ENCODE measurements at places on chromosomes 12 and 14.

GRCh38 chr14:40630471-40630870 lies 976.2 kb upstream of the LRFN5 start:
- DNase-seq = no peak

- no peak for DNase-seq
Measured at GRCh38 chr12:125110641-125111360, 45.6 kb downstream of the AACS start.

DNA sequence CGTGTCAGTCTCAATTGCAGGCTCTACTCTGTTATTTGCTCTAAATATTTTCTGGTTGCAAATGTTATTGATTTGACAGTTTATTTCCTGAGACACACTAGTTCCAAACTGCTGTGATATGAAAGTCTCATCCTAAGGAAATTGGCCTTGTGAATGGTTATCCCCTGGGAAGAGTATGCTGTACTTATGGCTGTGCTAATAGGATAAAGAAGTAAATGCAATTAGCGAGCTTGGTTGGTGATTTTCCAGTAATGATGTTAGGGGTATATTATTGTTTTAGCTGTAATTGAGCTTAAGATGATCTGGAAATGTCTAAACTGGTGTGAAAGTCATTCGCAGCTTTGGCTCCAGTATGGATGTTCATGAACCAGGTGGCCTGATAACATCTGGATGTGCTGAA lies 197.9 kb downstream of the SUDS3 start:
- no peak for DNase-seq

- no peak for DNase-seq
Measured at GRCh38 chr12:54954228-54954627, 30.3 kb downstream of the TESPA1 start.

- DNase-seq = no peak
Measured at GRCh38 chr12:108724054-108724889, 7.0 kb downstream of the CORO1C start.

GRCh38 chr12:47944685-47945340 lies 18.6 kb upstream of the TMEM106C start:
- no peak for DNase-seq

GRCh38 chr12:46209170-46209569 lies 59.7 kb downstream of the SLC38A1 start:
- DNase-seq = no peak

DNA sequence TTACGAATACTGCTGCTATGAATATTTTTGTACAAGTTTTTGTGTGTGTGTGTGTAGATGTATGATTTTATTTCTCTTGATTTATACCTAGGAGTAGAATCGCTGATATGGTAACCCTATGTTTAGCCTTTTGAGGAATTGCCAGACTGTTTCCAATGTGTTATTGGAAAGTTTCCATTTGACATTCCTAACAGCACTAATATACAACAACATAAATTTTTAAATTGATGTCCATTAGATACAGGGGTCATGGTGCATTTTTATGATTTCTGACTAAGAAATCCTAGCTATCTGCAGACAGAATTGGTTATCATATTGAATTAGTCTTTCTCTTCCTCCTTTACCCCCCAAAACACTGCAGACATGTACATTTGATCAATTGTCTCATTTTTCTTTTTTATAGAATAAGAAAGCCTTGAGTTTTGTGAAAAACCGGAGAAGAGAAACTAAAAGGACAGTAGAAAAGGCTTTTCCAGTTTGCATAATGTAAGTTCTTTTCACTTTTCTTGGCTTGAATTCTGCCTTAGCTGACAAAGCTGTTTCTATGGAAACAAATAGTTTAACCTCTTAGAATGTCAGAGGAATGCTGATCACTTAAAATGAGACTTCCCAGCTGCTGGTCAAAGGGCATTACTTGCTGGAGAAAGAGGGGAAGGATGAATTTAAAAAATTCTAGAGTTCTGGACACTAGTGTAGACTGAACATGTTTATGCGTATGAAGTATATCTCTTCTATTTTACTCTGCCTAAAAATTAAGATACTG lies 28.2 kb downstream of the PALS1 start:
- no peak for DNase-seq

- no peak for DNase-seq
Measured at GRCh38 chr12:79056775-79057174, 192.2 kb downstream of the SYT1 start.

GRCh38 chr12:124994437-124994975 lies 1.1 kb downstream of the BRI3BP start:
- DNase-seq = peak; percentile 69

DNA sequence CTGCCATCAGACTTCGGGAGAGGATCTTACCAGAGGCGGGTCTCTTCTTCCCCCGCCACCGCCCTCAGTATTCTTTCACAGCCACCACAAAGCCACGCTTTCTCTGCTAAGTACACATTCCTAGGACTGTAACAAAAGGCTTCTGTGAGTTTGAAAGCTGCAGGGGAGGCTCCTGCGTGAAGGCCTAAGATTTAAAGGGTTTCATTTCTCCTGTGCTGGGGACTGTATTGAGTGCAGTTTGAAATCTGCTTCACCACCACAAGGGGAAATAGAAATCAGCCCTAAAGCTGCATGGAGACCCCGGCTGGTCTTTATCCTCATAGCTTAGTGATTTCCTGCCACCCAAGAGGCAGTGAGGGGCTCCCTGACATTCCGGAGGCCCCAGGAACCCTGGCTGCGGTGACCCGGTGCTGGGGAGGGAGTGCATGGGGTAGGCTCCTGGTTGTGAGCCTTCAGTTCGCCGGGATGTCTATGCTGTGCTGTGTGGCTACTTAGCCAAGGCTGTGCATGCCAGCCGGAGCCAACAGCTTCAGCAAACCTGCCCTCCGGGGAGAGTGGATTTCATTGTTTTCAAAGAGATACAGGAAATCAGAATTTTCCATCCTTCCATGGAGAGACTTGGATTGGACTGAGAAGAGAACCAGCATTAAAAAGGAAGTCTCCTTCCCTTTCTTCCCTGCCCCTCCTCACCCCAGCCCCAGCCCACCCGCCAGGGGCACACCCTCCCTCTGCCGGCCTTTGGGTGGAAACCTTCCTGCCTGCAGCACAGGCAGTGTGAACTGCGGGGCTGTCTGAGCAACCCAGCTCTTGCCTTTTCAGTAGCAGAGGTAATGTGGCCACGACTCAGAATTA lies 163.3 kb downstream of the ETV6 start:
- no peak for DNase-seq

GRCh38 chr12:62640910-62641448 lies 174.4 kb downstream of the MON2 start:
- no peak for DNase-seq

GRCh38 chr14:37443461-37443860 lies 151.6 kb downstream of the FOXA1 start:
- no peak for DNase-seq

GRCh38 chr12:76544601-76545261 lies 14.8 kb downstream of the OSBPL8 start:
- no peak for DNase-seq

GRCh38 chr12:122160761-122161160 lies 13.3 kb downstream of the IL31 start:
- DNase-seq = no peak

GRCh38 chr14:89720741-89721729 lies 233.5 kb downstream of the EFCAB11 start:
- peak; percentile 88 for DNase-seq

DNA sequence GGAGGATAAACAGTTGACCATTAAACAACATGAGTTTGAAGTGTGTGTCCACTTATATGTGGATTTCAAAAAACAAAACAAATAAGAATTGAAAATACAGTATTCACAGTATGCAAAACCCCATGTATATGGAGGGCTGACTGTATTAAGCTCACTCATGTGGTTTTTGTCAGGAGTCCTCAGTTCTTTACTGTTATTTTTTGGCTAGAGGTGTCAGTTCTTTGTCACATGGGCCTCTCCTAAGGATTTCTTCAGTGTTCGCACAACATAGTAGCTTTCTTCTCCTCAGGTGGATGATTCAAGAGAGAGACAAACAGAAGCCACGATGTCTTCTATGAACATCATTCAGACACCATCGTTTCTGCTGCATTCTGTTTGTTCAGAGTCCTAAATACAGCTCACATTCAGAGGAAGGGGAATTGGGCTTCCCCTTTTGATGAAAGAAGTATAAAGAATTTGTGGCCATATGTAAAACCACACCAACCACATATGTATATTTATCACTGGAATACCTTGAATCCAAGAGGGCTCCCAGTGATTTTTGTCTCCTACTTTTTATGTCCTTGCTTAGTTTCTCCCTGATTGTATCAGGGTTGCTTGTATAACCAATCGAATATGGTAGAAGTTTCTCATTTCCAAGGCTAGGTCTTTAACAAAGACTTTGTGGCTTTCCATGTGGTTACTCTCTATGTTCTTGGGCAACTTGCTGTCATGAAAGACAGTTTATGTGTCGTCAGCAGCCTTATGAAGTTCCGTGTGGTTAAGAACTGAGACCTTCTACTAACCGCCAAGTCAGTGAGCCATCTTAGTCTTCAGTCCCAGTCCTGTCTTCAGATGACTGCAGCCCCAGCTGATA lies 18.9 kb downstream of the MNAT1 start:
- DNase-seq = peak; percentile 94

- DNase-seq = no peak
Measured at GRCh38 chr12:84397846-84398245, 514.8 kb downstream of the SLC6A15 start.

DNA sequence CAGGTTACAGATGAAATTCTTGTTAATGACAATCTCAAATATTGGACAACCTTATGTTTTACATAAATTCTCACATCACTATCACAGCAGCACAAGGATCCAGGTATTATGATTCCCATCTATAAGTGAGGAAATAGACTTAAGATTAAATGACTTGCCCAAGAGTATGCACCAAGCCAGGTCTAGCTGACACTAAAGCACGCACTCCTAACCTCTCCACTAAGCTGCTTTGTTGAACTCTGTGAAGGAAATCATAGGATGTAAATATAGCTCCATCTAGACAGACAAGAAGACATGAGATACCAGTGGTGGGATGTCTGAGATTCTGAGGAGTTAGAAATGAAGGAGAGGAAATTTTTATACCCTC lies 87.9 kb downstream of the PHLDA1 start:
- no peak for DNase-seq

DNA sequence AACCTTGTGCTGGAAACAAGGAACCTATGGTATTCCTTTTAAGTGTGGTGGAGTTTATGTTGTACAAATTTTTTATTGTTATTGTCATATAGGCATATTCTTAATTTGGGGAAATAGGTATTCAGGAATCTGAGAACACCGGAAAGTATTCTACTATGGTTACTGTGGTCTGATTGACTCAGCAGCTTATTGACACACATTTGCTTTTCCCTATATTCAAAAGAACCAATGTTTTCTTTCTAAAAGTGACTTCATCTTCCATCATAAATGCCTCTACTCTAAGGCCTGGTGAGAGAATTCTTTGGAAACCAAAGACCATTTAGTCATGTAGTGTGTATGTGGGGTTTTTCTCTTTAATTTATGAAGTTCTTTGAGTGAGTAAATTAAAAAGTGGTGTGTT lies 474.8 kb downstream of the TMTC2 start:
- DNase-seq = no peak

DNA sequence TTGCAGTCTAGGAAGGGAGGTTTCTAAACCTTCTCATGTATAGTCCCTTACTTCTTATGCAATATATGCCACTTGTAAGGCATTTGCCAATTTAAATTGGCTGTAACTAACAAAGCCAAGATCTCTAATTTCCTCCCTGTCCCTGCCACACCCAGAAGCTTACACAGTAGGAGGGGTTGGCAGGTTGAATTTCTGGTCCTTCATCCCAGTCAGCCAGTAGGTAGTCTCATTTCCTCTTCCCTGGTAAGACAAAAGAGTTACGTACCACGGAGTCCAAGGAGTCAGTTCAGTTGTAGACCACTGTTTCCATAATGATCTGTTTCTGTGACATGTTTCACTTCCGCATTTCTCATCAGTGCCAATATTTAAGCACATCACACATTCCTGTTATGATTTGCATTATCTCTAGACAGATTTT lies 47.0 kb upstream of the PLBD1 start:
- DNase-seq = peak; percentile 96

GRCh38 chr14:33948869-33949408 lies 1.9 kb downstream of the EGLN3 start:
- DNase-seq = no peak

DNA sequence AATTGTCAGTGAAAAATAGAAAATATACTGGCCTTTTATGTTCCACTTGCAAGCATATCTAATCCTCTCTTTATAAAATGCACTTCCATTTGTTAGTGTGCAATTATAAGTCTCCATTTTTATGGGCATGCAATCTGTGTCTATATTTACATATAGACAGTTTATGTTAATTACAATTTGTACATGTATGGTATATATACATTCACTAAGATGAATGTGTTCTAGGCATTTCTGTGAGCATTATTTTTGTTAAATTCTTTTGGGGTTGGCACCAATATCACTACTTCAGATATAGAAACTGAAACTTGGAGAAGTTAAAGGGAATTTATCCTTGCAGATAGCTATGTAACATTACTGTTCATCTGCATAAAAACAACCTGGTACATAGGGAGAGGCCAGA lies 470.8 kb upstream of the LMO3 start:
- no peak for DNase-seq

GRCh38 chr12:113461666-113462065 lies 10.0 kb downstream of the LHX5 start:
- no peak for DNase-seq

DNA sequence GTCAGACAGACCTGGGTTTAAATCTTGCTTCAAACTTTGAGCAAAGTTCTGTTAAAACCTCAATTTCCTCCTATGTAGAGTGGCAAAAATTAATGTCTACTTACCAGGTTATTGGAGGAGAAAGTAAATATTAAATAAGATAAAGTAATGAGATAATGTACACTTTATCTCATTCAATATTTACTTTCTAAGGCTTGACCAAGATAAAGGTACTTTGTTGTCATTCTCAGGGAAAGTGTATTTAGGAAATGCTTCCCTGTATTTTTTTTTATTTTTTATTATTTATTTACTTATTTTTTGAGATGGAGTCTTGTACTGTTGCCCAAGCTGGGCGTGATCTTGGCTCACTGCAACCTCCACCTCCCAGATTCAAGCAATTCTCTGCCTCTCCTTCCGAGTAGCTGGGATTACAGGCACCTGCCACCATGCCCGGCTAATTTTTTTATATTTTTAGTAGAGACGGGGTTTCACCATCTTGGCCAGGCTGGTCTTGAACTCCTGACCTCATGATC lies 4.7 kb downstream of the FAM161B start:
- no peak for DNase-seq

DNA sequence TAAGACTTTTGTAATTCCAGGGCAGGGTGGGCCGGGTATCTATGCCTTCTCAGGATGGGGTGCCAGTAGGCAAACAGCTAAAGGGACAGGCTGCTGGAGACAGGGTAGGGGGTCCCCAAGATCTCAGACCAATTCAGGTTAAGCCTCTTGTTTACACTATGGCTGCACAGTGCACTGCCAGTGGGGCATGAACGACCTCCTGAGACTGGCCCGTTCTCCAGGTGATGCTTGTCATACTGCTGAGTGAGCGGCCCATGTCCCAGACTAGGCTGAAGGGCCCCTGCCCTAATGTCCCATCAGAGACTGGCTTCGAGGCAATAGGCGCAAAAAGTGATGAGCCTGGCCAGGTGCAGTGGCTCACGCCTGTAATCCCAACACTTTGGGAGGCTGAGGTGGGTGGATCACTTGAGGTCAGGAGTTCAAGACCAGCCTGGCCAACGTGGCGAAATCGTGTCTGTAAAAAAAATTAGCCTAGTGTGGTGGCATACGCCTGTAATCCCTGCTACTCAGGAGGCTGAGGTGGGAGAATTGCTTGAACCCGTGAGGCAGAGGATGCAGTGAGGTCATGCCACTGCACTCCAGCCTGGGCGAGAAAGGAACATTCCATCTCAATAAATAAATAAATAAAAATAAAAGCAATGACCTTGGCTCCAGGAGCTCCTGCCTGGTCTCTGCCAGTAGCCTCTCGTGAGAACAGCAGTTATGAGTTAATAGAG lies 12.6 kb downstream of the SLC25A29 start:
- no peak for DNase-seq

All from SIG-M5 (cell line).